ENCODE measurements at places on chromosomes 16 and 17.

GRCh38 chr16:67713647-67714273 is 5.4 kb downstream of the GFOD2 start:
- DNase-seq = no peak

- DNase-seq = no peak
Measured at GRCh38 chr16:73605309-73605708, 557.4 kb upstream of the ZFHX3 start.

GRCh38 chr17:33667052-33667509 is 374.0 kb upstream of the ASIC2 start:
- DNase-seq = no peak

DNA sequence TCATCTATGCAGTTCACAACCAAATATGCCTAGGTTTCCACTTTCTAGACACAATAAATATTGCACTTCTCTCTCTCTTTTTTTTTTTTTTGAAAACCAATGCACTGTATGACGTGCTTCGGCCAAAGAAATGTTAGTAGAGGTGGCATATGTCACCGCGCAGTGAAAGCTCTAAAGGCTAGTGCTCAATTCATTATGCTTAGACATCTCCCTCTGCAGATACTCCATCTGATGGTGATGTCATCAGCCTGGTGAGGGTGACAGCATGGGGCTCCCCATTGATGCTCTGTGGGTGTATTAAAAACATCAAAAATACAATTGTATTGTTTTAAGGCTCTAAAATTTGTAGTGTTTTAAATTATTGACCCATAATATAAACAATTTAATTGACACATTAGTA is 608.8 kb upstream of the C16orf82 start:
- no peak for DNase-seq

- DNase-seq = no peak
Measured at GRCh38 chr17:79041723-79042420, 17.9 kb downstream of the C1QTNF1 start.

- DNase-seq = no peak
Measured at GRCh38 chr16:85579191-85579590, 33.9 kb upstream of the GSE1 start.

- no peak for DNase-seq
Measured at GRCh38 chr17:31378638-31379037, 12.8 kb upstream of the RAB11FIP4 start.

DNA sequence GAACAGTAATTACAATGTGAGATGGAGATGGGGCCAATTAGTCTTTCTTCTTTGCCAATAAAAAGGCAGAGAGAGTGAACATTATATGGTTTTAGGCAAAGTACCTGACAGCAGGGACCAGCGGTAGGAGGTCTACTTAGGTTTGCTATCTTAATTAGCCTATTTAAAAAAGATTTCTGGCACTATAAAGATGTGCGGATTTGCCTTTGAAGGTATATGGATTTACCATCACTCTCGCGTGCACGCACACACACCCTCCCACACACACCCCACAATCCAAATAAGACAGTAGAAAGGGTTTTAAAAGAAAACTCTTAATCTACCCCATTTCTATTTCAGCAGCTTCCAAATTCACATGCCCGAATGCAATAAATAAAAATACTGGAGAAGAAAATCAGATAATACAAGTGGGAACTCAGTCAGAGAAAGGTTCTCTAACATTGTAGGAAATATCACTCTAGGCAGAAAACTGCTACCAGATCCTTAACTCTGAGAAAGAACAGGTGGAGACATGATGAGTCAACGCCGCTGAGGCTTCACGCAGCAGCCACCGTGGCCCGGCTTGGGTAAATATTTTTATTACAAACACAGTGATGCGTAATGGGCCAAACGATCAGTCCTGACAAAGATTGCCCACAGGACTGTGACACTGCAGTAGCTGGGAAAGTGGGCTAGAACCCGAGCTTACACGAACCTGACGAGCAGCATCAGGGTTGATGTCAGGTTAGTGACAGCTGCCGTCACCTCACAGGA is 66.6 kb upstream of the AXIN2 start:
- DNase-seq = no peak

DNA sequence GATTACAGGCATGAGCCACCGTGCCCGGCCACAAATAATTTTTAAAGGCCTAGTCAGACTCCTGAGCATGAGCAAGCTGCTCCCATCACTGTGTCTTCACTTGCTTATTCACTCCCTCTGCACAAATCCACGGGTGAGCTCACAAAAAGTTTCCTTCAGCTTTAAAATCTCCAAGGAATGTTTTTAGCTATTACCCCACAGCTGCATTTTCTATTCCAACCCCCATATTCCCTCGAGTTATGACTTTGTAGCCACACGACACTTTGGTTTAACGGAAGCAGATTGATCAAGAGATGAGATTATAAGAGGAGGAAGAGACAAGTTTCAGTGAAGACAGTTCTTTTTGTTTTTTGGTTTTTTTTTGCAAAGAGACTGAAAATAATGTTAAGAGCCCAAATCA is 49.1 kb upstream of the SLC25A19 start:
- DNase-seq = no peak

DNA sequence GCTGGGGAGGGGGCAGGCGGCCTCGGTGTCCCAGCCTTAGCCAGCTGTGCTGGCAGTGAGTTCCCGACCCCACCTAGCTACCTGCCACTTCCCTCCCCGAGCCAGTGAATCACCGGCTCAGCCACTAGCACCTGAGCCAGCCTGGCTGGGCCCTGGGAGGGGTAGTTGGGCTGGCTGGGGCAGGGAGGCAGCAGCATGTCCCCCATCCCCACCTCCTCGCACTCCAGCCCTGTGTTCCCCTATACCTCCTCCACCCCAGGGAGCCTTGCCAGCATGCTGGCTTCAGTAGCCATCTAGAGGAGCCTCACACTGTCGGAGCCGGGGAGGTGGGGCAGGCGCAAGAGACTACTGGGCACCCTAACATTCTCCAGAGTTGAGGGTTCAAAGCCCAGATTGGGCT is 2.8 kb downstream of the EVPL start:
- no peak for DNase-seq

GRCh38 chr17:40327244-40327729 is 18.3 kb downstream of the RARA start:
- DNase-seq = no peak

DNA sequence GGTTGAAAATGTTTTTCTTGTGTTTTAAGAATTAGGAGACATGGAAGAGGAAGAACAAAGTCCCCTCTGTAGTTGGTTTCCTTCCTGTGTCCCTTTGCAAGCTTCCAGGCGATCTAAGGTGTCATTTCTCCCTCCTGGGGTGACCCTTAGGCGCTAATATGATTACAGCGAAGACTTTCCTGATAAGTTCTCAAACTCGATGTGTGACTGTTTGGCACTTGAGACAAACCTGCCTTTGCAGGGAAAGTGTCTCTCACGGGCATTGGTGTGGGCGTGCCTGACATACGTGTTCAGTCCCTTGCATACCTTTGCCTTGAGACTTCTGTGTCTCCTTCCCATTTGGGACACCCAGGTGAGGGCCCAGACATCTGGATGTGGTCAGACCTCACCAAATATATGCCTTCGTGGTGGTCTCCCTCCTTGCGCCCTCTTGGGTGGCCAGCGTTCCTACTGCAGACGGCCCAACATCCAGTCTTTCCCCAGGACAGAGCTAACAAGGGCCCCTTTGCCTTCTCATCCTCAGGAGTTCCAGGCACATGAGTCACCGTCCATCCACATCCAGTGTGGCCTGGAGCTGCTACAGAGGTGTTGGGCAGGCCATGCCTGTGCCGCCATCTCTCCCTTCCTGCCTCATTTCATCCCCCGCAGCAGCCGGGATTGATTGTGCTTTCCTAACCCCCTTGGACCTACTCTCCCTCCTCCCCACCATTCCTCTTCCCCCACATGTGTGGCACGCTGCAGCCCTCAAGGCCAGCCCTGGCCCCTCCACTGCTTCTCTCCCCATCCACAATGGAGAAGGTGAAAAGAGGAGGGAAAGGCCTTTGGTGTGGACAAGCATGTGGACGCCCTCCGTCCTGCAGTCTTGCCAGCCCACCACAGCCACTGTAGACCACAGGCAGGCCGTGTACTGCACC is 3.1 kb upstream of the JPT2 start:
- no peak for DNase-seq

- DNase-seq = no peak
Measured at GRCh38 chr16:200388-200787, 20.1 kb downstream of the HBQ1 start.

DNA sequence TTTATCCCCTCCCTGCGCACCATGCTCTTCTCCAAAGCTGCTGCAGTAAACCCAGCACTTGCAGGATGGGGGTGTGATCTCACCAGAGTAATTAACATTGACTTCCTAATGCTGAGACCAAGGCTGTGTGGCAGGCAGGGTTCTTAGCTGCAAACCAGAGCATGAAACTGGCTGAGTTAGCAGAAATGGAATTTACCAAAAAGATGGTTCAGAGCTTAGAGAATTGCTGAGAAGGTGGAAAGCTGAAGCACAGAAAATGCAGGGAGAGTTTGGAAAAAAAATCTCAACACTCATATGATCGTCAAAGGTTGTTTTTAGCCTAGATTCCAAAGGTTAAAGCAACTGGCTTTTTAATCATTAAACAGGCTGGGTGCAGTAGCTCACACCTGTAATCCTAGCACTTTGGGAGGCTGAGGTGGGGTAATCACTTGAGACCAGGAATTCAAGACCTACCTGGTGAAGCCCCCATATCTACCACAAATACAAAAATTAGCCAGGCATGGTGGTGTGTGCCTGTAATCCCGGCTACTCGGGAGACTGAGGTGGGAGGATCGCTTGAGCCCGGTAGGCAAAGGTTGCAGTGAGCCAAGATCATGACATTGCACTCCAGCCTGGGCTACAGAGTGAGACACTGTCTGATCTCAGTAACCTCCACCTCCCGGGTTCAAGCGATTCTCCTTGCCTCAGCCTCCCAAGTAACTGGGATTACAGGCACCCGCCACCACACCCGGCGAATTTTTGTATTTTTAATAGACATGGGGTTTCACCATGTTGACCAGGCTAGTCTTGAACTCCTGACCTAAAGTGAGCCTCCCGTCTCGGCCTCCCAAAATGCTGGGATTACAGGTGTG is 6.0 kb upstream of the TXNDC11 start:
- DNase-seq = no peak

DNA sequence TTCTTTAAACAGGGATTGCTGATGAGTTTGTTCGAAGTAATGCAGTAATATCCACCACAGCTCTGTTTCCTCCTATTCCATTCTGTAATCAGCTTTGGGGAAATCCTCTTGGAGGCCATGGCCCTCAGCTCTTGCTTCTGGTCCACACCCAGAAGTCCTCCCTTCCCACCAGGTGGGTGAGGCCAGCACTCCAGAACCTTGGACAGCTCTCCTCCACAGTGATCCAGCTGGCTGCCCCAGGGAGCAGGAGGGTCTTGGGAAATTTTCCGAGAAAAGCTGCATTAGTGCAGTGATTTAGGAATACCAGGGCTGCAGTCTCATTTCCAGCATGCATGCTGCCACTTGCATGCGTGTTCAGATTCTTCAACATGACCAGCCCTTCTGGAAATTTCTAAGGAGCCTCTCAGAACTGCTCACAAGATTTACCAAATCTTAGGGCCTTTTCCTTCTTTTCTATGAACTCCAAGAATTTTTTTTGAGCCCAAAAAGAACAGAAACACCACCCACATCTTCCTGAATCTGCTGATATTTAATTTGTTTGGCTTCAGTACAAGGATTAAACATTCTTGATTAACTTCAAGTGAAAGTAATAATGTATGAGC is 4.2 kb downstream of the SMPD3 start:
- no peak for DNase-seq

- DNase-seq = no peak
Measured at GRCh38 chr16:64133366-64133765, 988.5 kb downstream of the CDH11 start.

- no peak for DNase-seq
Measured at GRCh38 chr17:2796164-2797125, at the start of gene RAP1GAP2. Gene RAP1GAP2, plus strand, starts transcription at chr17:2796438. Its CDS starts 90 bp downstream, at chr17:2796528.

DNA sequence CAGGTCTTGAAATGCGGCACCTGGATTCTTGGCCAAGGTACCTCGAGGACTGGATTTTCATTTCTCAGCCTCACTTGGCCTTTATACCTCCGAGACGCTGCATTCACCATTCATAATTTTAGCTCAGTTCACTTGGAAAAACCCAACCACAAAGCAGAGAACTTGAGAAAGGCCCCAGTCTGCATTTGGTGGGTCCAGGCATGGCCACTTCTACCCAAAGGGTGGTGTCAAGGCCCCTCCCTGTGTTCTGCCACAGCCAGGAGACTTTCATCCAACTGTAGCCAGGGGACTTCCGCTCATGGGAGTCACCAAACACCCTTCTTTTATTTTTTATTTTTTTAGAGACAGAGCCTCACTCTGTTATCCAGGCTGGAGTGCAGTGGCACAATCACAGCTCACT is 14.7 kb upstream of the TVP23A start:
- DNase-seq = no peak

DNA sequence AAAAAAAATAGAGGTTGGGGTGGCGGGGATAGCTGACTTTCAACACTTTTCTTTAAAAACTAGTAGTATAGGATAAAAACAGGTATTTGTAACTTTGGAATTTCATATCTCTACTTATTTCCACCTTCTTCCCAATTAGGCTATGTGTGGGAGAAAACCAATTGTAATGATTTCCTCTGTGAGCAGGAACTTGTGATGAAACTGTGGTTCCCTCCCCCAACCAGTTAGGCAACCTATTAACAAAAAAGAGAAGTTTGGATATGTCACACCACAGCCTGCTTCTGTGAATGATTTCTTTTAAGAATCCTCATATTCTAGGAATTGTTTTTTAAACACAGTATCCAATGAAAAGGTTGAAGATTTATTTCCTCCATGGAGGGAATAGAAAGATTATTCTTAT is 1.9 kb downstream of the IGSF6 start:
- no peak for DNase-seq

DNA sequence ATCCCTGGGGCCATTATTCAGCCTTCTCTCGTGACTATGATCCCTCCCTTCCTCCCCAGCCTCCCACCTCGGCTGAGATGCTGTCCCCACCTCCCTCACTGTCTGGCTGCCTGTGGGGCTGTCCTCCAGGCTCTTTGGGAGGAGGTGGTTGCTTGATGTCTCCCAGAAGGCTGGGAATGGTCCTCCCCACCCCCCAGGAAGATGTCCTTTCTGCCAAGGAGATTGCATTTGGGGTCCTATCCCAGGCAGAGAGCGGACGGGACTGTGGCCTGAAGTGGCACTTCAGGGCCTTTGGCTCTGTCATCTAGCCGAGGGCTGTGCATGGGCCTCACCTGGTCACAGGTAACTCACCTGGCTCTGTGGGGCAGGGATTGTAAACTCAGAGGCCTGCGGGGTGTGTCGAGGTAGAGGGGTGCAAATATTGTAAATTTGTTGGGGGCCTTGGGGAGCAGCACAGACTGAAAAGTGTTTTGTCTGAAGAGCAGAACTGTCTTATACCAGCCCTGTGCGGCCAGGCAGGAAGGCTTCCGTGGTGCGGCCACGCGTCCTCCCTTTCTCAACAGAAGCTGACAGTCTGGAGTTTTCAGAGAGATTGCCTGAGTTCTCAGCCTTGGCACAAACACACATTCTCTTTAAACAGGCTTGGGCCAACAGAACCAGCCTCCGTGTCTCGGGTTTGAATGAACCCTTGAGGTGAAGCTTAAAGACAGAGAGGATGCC is 177.9 kb downstream of the SEC14L1 start:
- no peak for DNase-seq

DNA sequence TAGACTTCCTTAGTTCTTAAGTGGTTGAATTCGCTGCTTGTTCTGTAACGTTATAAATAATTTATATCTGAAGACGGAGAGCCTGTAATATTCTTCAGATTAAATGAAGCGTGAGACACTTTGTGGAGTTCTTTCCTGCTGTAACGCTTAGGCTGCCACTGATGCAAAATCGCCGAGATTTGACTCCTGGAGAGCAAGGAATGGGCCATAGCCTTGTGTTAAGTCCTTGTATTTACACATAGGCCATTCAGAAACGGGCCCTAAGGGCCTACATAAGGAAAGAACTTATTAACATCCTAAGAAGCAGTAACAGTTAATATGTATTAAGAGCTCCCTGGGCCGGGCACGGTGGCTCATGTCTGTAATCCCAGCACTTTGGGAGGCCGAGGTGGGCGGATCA is 936 bp downstream of the EMC6 start:
- no peak for DNase-seq

Measured in nucleus accumbens (tissue), 56 donors.